ENCODE measurements at places on chromosomes 6 and 20.

GRCh38 chr6:37072526-37072925 lies 67.1 kb downstream of the FGD2 start:
- no peak for DNase-seq

- DNase-seq, result no peak
These were observed 94.0 kb downstream of the STK35 start for GRCh38 chr20:2195614-2196013.

GRCh38 chr6:26478985-26479278 lies 21.2 kb upstream of the BTN1A1 start:
- DNase-seq, result peak; percentile 65

DNA sequence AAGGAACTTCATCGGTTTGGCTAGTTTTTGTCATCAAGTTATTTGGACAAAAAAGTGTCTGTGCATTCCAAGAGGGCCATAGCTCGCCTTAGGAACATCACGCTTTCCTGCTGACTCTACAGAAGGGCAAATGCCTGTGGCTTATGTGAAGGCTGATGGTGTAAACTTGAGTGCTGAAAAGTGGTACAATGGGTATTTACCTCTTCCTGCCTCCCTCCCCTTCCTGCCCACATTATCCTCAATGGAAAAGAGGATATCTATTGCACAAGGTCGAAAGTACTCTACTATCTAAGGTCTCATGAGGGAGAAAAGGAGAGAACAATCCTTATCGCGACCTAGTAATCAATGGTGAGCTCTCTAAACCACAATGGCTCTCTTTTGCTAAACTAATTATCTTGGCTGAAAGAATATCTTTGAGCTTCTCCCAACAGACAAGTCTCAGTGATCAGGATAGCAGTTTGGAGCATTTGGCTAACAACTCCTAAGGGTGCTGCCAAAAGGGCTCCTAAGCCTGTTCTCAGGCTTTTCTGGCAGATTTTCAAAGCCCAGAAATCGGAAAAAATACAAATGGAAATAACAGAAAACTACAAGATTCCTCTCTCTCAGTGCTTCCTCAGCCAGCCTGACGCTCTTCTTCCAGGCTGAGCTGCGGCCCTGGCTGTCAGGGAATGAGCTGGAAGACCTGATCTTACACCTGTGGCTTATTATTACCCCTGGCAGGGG lies 42.6 kb upstream of the ENPP1 start:
- DNase-seq, result no peak

DNA sequence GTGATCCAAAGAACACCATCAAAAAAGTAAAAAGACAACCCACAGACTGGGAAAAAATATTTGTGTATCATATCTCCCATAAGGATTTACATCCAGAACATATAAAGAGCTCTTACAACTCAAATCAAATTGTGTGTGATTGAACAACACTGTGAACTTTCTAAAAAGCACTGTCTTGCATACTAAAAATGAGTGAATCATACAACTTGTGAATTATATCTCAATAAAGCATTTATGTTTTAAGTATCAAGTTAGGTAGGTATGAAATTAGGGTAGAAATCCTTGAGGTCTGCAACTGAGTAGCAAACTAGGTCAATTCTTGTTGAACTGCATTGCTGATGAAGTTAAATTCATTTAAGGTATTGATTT lies 14.1 kb downstream of the SAMHD1 start:
- DNase-seq, result no peak

DNA sequence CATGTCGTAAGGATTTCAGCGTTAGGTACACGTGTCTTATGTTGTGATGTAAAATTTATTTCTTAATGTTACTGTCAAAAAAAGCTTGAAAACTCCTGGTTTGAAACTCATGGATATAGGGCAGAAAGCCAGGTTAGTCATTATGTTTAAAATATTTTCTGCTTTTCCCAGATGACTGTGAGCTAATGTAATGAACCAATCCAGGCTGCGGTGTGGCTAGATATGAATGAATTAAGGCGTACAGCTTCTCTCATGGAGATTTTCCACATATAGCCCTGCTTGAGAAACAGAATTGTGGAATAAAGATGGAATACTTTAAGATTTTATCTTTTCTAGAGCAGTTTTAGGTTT lies 80.3 kb upstream of the STMND1 start:
- no peak for DNase-seq

Data from pons (tissue), 1 donor.